ENCODE measurements at places on chromosomes 5 and 9. TPM values are rescaled to one million over a fixed set of nuclear protein-coding genes. Genes with fewer than 3 reads are reported as not detected.
A peak's percentile ranks its signal among the peaks of the same experiment; 100 is the strongest.

- no peak for DNase-seq
Observed at GRCh38 chr5:58261605-58262004, 198.3 kb downstream of the PLK2 start.

GRCh38 chr9:107361816-107362215 lies 78.7 kb downstream of the RAD23B start:
- peak; percentile 76 for DNase-seq

DNA sequence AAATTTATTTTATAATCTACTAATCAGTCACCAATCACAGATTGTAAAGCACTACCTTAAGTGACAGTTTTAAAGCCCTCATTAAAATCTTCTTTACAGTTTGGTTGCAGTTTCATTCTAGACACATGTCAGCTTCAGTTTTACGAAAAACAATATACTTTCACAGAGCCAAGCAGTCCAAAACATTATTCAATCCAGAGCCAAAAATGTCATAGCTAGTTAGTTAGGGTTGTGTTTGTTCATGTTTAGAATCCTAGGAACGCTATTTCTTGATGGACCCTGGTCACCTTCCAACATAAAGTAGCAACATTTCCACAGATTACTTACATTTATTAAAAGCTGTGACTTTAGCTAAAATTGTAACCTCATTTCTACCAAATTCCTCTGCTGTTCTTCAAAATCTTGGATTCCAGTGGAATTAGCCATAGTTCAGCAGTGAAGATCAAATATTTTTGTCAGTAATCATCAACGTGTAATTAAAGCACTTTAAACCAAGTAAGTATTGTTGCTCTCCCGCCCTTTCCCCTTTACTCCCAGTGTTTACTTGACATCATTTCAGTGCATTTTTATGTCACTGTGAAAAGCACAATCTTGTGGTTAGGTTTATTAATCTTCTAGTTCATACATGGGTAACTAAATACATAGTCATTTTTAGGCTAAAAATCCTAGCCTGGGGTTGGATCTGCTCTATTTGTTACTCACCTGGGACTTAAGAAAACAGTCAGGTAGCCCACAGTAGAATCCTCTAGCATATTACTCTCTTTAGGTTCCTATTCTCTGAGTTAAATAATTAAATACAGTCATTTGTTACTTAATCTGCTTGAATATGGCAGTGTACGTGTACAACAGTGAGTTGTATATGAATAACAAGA lies 74.3 kb downstream of the NIPBL start:
- no peak for DNase-seq

DNA sequence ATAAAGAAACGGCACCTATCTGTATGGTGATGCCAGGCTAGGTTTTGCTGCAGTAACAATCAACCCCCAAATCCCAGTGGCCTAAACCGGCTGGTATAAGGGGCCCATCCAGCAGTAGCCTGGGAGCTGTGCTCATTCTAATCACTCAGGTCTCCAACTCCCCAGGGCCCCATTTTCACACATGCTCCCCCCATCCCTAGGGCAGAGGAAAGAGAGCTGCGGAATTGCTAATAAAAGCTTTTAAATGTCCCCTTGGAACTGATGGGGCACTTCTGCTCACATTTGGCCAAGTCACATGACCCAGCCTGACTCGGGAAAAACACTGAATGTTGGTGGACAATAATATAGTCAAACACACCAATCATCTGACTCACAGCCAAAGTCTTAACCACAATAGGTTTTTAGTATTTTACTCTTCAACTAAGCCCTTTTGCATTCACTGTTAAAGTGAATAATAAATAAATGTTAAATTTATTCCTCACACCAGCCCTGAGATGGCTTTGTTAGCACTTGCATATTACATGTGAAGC lies 1.6 kb downstream of the FBLL1 start:
- no peak for DNase-seq

DNA sequence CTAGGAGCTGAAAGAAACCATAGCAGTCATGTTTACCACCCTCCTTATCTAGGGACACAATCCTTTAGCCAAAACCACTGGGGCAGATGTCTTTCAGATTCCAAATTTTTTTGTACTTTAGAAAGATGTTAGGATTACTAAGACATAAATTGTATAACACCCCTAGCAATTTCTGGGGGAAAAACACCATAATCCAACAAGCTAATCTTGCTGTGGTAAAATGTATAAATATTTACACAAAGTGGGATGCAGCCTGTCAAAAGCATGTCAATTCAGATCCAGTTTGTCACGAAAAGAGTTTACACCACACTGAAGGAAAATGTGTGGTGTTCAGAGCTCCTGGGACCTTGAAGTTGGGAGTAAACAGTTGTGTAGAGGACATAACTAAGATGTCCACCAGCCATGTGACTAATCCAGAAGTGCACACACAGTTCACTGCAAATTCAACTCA lies 274.3 kb downstream of the ADAMTSL1 start:
- DNase-seq = no peak

DNA sequence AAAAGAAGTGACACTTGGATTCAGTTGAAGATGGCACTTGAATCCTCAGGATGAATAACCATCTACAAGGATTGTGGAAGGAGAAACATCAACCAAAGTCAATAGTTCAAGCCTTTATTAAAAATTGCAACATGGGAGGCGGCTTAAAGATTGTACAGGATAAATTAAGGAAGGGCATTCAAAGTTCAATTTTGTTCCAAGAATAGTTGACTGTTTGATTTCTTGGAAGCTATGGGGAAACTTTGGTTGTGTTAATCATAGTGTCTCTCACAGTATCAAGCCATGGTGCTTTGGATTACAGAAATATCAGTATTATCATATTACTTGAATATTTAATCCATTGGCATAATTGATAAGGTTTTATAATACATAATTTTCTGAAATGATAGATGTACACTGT lies 1844.3 kb downstream of the MAT2B start:
- DNase-seq = no peak

GRCh38 chr5:135609981-135610380 lies 31.2 kb upstream of the CXCL14 start:
- DNase-seq = peak; percentile 10

GRCh38 chr9:92247296-92247695 lies 46.2 kb downstream of the IARS1 start:
- no peak for DNase-seq

DNA sequence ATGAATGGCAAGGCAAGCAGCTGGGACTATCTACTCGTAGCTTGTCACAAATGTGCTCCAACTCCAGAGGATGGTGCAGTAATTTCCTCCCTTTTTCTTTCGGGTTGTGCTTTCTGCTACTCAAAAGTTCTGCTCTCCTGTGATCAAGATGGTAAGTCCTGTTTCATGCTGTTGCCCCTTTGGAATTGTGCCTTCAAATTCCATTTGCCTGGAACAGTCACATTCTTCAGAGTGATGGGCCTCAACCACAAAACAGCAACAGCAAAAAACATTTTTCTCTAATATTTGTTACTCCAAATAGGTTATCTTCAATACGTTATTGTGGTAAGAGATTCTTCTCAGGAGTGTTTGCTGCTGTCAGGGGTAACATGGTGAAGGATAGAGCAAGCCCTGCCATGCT lies 209.3 kb downstream of the PALM2AKAP2 start:
- no peak for DNase-seq

- no peak for DNase-seq
Observed at GRCh38 chr5:107373549-107374263, 297.0 kb downstream of the EFNA5 start.

DNA sequence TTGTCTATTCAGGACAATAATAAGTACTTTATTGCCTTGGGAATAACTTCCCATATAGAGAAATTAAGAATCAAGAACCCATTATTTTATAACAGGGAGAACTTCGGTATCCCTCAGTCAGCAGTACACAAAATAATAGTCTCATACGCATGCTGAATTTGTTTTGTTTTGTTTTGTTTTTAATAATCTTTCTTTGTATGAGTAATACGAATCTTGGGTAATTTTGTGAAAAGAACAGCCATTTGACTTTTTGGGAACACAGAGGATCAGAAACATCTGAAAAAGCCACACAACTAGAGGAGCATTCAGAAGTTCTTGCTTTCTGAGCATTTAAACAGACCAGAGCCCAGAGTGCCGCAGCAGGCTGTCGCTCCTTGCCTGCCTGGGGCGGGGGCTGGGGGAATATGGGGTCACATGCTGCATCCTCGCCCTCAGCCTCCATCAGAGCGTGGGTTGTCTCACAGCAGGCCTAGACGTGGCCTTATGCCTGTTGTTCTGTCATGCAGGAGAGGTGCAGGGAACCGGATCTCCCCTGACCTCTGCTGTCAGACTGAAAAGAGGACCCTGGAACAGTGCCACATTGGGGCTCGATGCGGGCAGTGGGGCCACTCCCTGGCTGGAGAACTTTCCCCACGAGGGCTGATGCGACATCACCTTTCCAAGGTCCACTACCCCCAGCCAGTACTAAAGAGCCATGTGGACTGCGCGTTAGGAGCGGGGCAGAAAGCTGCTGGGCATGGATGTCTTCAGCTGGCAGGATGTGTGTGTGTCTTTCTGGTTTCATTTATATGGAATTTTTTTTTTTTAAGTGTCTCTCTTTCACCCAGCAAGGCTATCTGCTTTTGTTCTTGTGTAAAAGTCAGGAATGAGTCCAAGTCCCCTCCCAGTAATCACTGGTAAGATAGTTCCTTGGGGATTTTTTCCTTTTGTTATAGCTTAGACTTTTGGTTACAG lies 133.4 kb upstream of the OTULINL start:
- no peak for DNase-seq

- DNase-seq = no peak
Observed at GRCh38 chr5:61286446-61287132, 45.5 kb upstream of the ZSWIM6 start.

- DNase-seq = peak; percentile 69
Observed at GRCh38 chr9:124006448-124007361, 4.9 kb upstream of the LHX2 start.

GRCh38 chr5:83914199-83914598 lies 193.5 kb upstream of the HAPLN1 start:
- no peak for DNase-seq

DNA sequence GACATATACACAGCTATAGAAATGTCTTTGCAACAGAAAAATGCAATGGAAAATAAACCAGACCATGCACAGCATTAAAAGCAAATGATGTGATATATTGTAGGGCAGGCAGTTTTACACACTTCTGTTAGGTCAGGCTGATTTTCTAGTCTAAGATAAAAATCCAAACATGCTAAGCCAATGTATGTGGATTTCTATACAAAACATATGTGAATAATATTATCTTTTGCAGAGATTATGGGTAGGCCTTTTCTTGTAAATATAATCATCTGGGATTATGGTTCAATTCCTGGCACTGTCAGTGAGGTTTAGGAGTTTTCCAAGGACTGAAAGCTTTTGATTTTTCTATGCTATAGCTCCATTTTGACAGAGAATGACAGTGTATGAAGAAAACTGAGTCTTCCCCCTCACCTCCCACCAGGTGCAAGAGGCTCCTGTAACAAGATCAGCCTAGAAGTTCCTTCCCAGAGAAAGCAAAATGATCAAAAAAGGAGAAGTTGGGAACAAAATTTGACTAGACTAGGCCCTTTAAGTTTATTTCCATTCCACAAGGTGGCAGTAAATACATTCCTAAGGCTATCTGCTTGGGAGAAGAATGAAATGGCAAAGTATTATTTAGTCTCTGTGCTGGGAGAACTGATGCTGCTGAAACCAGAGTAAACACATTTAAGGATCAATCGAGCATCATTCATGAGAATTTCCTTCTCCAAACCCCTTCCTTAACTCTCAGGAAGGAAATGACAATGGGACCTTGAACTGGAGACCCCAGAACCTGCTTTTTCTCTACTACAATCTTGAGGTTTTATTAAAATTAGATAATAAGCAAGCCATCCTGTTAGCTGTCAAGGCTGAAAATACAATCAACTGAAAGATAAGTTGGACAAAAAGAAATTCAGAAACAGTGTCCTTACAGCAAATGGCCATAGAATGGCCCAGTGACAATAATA lies 133.0 kb upstream of the TUT7 start:
- DNase-seq = no peak

GRCh38 chr9:5459289-5459829 lies 9.0 kb downstream of the CD274 start:
- peak; percentile 53 for DNase-seq

- DNase-seq = no peak
Observed at GRCh38 chr5:167629634-167630033, 661.8 kb upstream of the WWC1 start.

DNA sequence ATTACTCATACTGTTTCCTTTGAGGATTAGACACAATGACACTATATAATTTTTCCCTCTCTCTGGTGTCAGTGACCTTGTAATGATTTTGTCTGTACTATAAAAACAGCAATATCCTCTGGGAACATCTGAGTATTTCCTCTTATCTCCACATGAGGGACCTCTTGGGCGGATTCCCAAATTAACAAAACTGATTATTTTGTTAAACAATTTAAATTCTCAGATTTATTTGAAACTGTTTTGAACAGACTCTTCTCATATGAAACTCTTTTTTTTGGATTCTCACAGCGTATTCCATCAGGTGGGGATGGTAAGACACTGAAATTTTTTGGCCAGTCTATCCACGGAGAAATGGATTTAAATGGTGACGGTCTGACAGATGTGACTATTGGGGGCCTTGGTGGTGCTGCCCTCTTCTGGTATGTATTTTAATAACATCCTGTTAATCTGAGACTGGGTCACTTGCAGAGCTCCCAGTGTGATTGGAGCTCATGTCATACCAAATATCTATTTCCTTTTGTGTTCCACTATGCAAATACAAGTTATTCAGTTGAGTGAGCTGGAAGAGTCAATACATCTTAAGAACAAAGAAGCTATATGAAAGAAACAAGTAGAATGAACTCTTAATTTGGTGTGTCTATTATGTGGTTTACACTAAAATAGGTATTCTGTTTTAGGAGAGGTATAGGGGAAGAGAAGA lies 73.8 kb upstream of the ITGA2 start:
- DNase-seq = peak; percentile 73

DNA sequence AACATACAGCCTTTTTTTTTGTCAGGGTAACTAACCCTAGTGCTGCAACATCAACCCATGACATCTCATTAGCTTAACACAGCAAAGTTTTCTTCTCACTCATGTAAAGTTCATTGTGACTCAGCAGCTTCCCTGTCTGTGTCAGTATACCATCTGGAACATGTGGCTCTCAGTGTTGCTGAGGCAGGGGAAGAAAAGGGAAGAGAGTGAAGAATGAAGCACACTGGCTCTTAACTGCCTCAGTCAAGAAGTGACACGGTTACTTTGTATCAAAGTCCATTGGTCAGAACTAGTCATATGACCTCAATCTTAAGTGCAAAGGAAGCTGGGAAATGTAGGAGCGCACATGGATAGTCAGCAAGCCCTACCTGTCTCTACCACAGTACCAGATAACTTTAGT lies 185.0 kb upstream of the ELL2 start:
- no peak for DNase-seq

DNA sequence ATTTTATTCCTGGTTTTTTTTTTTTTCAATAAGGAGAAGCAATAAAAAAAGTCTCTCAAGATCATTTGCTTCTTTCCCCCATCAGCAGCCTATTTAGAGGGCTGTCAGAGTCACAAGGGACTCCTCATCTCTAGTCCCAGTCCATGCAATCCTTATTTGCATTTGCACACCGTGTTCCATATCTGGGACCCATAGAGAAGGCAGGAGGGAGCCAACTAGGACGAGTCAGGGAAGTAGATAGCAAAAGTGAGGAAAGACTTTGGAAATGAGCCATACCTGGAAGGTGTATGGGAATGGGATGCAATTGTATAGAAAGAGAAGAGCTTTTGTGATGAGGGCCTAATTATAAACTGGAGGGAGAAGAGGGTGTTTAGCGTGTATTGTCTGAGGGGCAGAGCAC lies 160.0 kb downstream of the PIK3R1 start:
- no peak for DNase-seq

FSTL4 gene
- 5.0 TPM for total RNA-seq

RNF180 gene
- 3.8 TPM for total RNA-seq

TRAPPC13 gene
- 26.0 TPM for total RNA-seq

PSD2 gene
- total RNA-seq = 2.5 TPM

PTGER4 gene
- 0.29 TPM for total RNA-seq

SERF1B gene
- 46.1 TPM for total RNA-seq

Measured in endodermal cell (in vitro differentiated cells).